ENCODE measurements at places on chromosomes 11 and 22.
A peak's percentile ranks its signal among the peaks of the same experiment; 100 is the strongest.

DNA sequence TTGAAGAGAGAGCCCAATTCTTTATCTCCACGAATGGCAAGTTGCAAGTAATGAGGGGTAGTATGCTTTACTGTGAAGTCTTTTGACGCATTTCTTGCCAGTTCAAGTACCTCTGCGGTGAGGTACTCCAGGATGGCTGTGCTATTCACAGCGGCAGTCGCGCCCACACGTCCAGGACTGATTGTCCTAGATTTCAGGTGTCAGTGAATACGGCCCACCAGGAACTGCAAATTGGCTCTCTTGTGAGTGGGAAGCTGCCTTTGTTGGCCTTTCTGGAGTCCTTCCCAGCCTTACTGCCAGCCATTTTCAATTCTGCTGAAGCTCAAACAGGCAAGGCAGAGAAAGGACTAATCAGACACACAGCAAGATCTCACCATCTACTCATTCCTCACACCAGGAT, 8.5 kb downstream of the PPFIA1 start:
- no peak for DNase-seq

GRCh38 chr11:69217276-69218105, 61.8 kb downstream of the SMIM38 start:
- peak; percentile 36 for DNase-seq

DNA sequence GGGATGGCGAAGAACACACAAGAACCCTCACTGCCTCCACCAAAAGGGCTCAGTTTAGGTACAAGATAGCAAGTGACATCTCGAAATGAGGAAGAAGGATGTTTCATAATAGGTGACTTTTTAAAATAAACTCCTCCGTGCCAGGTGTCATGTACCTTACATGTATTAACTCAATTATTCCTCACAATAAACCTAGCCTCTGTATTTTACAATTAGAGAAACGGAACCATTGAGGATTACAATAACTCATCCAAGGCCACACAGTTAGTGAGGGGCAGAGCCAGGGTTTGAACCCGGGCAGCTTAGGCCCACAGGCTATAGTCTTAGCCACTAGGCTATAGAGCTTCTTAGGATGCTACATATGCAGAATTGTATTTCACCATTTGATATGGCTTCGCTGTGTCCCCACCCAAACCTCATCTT, 965 bp upstream of the PAMR1 start:
- DNase-seq = no peak

GRCh38 chr11:78061921-78062311, 1.7 kb upstream of the THRSP start:
- no peak for DNase-seq

GRCh38 chr22:23306438-23306921, 126.2 kb downstream of the BCR start:
- DNase-seq = no peak

DNA sequence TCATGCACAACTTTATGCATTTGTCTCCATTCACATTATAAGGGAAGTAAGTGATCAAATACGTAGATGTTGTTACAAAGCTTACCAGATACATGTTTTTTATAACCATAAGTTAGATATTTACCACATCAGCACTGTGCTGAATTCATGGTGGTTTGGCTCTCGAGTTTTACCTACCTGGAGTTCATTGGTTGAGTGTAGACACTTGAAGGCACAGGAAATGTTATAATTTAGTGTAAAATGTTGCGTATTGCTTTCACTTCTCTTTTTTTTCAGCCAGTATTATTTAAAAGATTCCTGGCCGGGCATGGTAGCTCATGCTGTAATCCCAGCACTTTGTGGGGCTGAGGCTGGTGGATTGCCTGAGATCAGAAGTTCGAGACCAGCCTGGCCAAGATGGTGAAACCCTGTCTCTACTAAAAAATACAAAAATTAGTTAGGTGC, 53.1 kb upstream of the GRK2 start:
- DNase-seq = no peak

DNA sequence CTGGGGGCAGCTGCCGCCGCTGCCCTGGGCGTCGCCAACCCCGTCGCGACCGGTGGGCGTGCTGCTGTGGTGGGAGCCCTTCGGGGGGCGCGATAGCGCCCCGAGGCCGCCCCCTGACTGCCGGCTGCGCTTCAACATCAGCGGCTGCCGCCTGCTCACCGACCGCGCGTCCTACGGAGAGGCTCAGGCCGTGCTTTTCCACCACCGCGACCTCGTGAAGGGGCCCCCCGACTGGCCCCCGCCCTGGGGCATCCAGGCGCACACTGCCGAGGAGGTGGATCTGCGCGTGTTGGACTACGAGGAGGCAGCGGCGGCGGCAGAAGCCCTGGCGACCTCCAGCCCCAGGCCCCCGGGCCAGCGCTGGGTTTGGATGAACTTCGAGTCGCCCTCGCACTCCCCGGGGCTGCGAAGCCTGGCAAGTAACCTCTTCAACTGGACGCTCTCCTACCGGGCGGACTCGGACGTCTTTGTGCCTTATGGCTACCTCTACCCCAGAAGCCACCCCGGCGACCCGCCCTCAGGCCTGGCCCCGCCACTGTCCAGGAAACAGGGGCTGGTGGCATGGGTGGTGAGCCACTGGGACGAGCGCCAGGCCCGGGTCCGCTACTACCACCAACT, 1.0 kb downstream of the FUT4 start:
- no peak for DNase-seq

DNA sequence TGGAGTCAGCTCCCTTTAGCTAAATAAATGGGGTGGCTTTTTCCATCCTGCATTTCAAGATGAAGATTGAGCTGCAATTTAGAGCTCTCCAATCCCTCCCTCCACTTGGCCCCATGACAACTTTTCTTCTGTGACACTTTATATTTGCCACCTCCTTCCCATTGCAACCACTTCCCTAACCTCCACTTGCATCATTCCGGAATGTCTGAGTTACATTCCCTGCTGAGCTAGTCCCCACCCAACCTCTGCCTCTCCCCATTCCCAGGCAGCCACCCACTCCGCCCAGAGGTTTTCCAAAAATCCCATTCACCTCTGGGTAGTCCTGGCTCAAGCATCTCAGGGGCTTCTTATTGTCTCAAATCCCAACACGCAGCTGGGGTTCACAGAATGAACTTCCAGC, 24.7 kb downstream of the PC start:
- DNase-seq = no peak

GRCh38 chr11:130979386-130979972, 63.2 kb upstream of the SNX19 start:
- DNase-seq = peak; percentile 90

- no peak for DNase-seq
Observed at GRCh38 chr11:74278721-74279161, 32.7 kb downstream of the P4HA3 start.

- no peak for DNase-seq
Observed at GRCh38 chr22:27632451-27633295, 168.9 kb downstream of the MN1 start.

- DNase-seq = no peak
Observed at GRCh38 chr11:87092159-87092558, 54.4 kb downstream of the TMEM135 start.

GRCh38 chr22:50595189-50595588, 5.4 kb upstream of the MAPK8IP2 start:
- DNase-seq = no peak

All from NCI-H524 (cell line).